Trophoblast cell (in vitro differentiated cells and primary cell): ENCODE measurements at places on chromosomes 2 and 18.

DNA sequence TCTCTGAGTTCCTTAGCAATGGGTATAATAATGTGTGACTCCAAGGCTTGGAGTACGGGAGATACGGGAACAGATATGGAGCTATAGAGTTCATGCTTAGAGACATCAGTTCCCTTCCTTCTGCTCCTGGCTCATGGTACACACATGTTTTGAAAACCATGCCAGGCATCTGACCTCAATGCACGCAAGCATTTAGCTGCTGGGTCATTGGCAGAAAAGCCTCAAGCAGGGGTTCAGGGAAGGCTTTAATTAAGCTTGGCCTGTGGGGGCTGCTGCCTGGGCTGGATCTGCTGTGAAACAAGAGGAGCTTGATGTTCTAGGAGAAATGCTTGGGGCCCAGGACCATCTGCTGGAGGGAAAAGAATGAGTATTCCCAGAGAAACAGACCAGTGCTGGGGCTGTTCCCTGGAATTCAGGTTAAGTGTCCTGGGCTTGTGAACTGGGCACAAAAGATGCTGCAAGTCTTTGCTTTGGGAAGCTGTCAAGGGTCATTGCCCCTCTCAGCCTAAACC lies 3.2 kb downstream of the ALLC start:
- no peak for DNase-seq
- H3K27ac ChIP-seq: no peak overlapping the region
- H3K4me3 ChIP-seq: no peak overlapping the region
- no peaks in the 10 kb centered on the region for H3K36me3 ChIP-seq
- H3K27me3 ChIP-seq: no peaks in the 10 kb centered on the region

DNA sequence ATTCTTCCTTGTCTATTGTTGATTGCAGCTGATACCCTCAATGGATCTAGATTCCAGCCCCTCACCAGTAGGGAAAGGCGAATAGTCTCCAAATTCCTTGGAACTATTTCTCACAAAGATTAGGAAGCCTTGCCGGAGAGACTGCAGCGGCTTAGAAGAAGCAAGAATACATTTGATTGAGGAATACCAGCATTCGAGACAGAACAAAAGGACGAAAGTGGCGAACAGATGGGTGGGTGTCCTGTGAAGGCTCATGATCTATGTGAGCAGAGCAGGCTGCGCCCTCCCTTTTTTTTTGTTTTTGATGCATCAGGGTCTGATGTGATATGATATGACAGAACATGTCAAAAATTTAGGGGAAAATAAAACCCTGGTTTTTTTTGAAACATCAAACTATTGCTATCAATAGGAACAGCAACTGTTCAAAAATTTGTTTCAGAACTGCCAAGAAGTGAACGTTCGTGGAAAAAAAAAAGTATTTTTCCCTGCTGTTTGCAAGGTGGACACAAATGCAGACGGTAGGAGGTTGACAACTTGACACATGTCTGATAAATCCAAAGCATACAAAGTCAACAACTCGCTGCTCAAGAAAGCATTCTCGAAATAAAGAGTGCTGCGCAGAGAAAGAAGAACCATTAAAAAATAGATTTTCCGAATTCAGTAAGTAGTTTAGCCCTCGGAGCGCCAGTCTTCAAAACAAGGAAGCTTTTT lies 49.1 kb downstream of the PTGR3 start:
- no peak for DNase-seq
- no peaks in the 10 kb centered on the region for H3K27me3 ChIP-seq
- no peaks in the 10 kb centered on the region for H3K4me1 ChIP-seq
- no peak overlapping the region for H3K27ac ChIP-seq
- H3K36me3 ChIP-seq: no peaks in the 10 kb centered on the region

- no peaks in the 10 kb centered on the region for H3K4me1 ChIP-seq
- H3K27ac ChIP-seq: no peak overlapping the region
- no peak overlapping the region for H3K4me3 ChIP-seq
These were observed 72.4 kb downstream of the TEX51 start for GRCh38 chr2:126971162-126971480.

GRCh38 chr2:72138921-72139381 lies 8.7 kb downstream of the CYP26B1 start:
- peaks cover 23% of the 10 kb centered on the region for H3K4me1 ChIP-seq
- DNase-seq: no peak
- no peak overlapping the region for H3K27ac ChIP-seq
- peaks cover 14% of the 10 kb centered on the region for H3K27me3 ChIP-seq
- peaks cover 6% of the 10 kb centered on the region for H3K36me3 ChIP-seq

DNA sequence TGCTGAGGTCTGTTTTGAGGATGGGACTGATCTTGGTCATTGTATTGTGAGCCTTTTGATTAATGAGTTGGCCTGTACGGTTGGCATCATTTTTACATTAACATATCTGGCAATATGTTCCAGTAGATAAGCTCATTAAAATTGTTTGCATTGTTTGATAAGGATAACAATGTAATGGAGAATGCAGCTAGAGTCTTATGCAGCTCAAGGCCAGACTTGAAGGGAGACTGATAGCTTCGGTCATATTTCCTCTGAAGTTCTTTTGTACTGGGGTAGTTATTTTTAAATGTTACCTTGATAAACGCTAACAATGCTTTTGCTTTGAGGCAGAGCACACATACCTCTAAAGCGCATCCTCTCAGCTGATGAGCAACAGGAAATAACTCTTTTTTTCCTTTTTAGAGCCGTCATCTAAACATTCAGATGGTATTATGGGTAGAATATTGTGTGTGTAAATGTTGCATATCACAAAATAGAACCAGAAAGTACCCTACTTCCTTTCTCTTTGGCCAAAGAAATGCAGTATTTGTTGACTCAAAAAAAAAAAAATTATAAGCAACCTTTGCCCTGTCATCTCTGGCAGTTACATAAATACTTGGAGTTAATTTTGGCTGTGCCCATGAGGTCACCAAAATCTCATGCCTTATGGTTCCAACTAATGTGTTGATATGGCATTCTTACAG lies 1.3 kb downstream of the MAPRE2 start:
- no peak for DNase-seq
- no peaks in the 10 kb centered on the region for H3K4me1 ChIP-seq
- no peaks in the 10 kb centered on the region for H3K36me3 ChIP-seq
- H3K27me3 ChIP-seq: no peaks in the 10 kb centered on the region
- H3K4me3 ChIP-seq: no peak overlapping the region

GRCh38 chr2:106201661-106202060 lies 7.6 kb upstream of the UXS1 start:
- H3K4me1 ChIP-seq: no peaks in the 10 kb centered on the region
- DNase-seq: no peak
- H3K27me3 ChIP-seq: no peaks in the 10 kb centered on the region
- no peak overlapping the region for H3K4me3 ChIP-seq
- no peaks in the 10 kb centered on the region for H3K36me3 ChIP-seq

DNA sequence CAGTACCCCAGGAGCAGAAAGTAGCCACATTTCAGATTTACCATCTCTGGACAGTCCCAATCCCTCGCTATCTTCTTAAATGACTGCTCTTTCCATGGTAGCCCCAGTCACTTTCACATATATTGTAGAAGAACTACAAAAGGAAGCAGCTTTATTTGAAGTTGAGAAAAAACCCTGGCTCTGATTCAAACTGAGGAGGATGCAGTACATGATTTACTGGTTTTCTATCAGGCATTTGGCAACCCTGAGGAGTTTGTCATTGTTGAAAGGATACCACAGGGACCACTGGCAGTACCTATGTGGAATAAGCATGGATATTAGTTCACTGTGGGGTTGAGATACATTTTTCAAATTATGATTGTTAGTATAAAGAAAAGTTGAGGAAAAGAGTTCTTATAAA lies 640.9 kb upstream of the SETBP1 start:
- no peak for DNase-seq
- H3K4me3 ChIP-seq: no peak overlapping the region
- H3K4me1 ChIP-seq: no peaks in the 10 kb centered on the region

GRCh38 chr2:189581354-189582139 lies 961 bp upstream of the SLC40A1 start:
- H3K36me3 ChIP-seq: no peaks in the 10 kb centered on the region
- peak; percentile 34 for DNase-seq
- H3K27ac ChIP-seq: peak overlapping the region; percentile 83
- H3K4me1 ChIP-seq: peaks cover 9% of the 10 kb centered on the region

DNA sequence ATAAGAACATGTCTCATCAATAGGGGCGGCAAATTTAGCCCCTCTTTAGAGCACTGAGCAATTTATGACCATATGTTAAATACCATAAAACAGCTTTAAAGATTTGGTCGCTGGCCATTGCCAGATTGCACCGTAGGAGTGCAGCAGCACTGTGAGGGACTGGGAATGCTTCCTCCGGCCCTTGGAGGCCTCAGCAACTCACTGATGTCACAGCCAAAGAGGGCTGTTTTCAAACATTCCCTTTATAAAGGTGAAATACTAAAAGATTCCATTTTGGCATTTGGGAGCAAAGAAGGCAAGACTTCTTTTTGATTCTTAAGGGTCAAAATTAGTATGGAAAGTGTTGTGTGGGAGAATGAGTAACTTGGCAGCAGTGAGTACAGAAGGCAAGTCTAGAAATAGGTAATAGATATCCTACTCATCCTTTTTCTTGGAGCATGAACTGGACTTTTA lies 63.7 kb downstream of the BABAM2 start:
- no peaks in the 10 kb centered on the region for H3K36me3 ChIP-seq
- H3K4me1 ChIP-seq: no peaks in the 10 kb centered on the region
- no peaks in the 10 kb centered on the region for H3K27me3 ChIP-seq
- peak; percentile 1 for DNase-seq
- H3K27ac ChIP-seq: no peak overlapping the region

- no peaks in the 10 kb centered on the region for H3K27me3 ChIP-seq
- DNase-seq: peak; percentile 16
- H3K4me3 ChIP-seq: no peak overlapping the region
- H3K36me3 ChIP-seq: no peaks in the 10 kb centered on the region
- no peaks in the 10 kb centered on the region for H3K4me1 ChIP-seq
These were observed 91.7 kb downstream of the GCA start for GRCh38 chr2:162435676-162436075.

GRCh38 chr18:36297417-36298125 lies at the start of gene FHOD3:
Gene FHOD3 (plus strand): TSS chr18:36297713. CDS start chr18:36297836, 123 bp downstream.
- H3K27me3 ChIP-seq: peaks cover 3% of the 10 kb centered on the region
- DNase-seq: peak; percentile 76
- H3K4me3 ChIP-seq: peak within 1 kb of the TSS; percentile 95
- H3K27ac ChIP-seq: peak within 1 kb of the TSS; percentile 24
- H3K4me1 ChIP-seq: peaks cover 18% of the 10 kb centered on the region

GRCh38 chr2:237085248-237086221 lies at the start of gene COPS8:
Gene COPS8 (plus strand): TSS chr2:237085889. CDS start chr2:237085965, 76 bp downstream.
- no peaks in the 10 kb centered on the region for H3K27me3 ChIP-seq
- peak; percentile 89 for DNase-seq
- H3K36me3 ChIP-seq: peaks cover 2% of the 10 kb centered on the region
- H3K4me1 ChIP-seq: no peaks in the 10 kb centered on the region
- peak within 1 kb of the TSS; percentile 87 for H3K4me3 ChIP-seq

DNA sequence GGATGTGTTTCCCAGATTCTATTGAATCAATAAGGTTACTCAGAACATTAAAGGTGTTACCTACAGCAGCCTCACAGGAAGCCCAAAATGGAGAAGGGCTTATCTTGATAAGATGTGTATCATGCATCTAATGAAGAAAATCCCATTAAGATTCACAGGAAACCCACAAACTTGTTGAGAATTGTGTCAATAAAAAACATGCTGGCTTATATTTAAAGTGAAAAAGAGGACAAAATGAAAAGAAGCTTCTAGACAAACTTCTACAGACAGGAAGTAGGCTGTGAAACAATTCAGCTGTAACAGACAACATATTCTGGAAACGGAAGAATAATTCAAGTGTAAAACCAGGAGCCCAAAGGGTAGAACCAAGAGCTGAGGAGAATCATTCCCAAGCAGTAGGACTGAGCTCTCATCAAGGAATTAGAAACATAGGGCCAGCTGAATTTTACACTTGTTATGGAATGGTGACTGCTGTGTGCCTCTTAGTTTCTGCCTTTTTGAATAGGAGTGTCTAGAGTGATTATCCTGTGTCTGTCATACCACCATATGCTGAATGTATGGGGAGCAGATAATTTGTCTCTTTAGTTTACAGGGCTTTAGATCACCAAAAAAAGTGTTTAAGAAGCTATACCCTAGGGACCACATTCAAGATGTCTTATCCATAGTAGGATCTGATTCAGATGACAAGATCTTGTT lies 9.6 kb downstream of the IMMT start:
- H3K27me3 ChIP-seq: no peaks in the 10 kb centered on the region
- no peak overlapping the region for H3K4me3 ChIP-seq
- no peaks in the 10 kb centered on the region for H3K4me1 ChIP-seq

DNA sequence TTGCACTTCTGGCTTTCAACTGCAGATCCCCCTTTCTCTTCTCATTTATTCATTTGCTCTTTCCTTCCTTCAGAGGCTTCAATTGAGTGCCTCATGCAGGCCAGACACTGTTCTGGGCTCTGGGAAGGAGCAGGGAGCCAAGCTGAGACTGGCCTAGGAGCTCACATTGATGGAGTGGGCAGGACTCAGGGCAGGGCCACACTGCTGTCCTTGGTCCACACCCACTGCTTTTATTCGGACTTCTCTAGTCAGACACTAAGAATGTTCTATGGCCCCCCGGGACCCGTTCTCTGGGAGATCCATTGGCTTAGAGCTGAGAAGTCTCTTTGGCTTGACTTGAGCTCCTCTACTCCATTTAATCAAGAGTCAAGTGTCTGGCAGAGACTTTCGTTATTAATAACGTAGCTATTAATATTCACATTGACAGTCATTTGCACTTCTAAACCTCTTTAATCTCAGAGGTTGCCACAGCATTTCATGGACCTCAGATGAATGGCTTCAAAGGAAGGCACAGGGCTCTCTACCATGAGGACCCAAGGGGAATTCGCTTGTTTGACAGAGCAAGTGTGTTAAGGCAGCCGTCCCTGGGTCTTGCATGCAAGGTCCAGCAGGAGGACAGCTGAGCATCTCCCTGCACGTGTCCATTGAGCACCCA lies 20.1 kb downstream of the SH3RF3 start:
- no peak overlapping the region for H3K4me3 ChIP-seq
- DNase-seq: no peak

DNA sequence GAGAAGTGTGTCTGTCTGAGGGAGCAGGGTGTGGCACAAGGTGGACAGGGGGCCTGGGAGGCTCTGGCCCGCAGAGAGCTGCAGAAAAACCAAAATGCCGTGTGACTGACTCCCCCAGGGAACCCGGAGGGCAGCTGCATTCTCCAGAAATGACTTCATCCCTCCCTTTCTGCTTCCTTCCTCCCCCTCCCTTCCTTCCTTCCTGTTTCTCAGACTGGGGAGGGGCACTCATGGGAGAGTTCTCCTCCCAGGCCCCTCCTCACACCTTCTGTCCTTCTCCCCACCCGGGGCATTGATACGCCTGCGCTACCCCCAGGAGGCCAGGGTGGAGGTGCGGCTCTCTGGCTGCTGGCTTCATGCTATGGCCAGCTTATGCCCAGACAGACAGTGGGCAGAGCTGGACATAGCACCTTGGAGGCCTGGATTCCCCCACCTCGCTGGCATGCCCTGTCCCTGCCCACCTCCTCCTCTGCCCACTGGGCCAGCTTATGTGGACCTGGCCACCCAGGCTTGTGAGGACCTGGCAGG lies 8.2 kb upstream of the GPR17 start:
- H3K27me3 ChIP-seq: no peaks in the 10 kb centered on the region
- H3K27ac ChIP-seq: peak overlapping the region; percentile 70
- peaks cover 18% of the 10 kb centered on the region for H3K4me1 ChIP-seq

DNA sequence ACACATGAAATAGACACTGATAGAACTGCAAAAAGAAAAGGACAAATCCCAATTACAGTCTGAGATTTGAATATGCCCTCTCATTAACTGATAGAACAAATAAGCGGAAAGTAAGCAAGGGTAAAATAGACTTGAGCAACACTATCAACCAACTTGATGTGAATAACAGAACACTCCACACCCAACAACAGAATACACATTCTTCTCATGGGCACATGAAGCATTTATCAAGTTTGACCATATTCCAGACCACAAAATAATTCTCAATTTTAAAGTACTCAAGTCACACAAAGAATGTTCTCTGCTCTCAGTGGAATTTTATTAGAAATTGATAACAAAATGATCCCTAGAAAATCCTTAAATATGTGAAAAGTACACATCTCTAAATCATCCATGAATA lies 19.0 kb downstream of the ETAA1 start:
- H3K4me3 ChIP-seq: no peak overlapping the region
- H3K27ac ChIP-seq: no peak overlapping the region
- no peaks in the 10 kb centered on the region for H3K36me3 ChIP-seq
- H3K27me3 ChIP-seq: no peaks in the 10 kb centered on the region
- no peaks in the 10 kb centered on the region for H3K4me1 ChIP-seq
